ENCODE measurements at places on chromosomes 3 and 15. TPM values are rescaled to one million over a fixed set of nuclear protein-coding genes. Genes with fewer than 3 reads are reported as not detected.
A peak's percentile ranks its signal among the peaks of the same experiment; 100 is the strongest.

DNA sequence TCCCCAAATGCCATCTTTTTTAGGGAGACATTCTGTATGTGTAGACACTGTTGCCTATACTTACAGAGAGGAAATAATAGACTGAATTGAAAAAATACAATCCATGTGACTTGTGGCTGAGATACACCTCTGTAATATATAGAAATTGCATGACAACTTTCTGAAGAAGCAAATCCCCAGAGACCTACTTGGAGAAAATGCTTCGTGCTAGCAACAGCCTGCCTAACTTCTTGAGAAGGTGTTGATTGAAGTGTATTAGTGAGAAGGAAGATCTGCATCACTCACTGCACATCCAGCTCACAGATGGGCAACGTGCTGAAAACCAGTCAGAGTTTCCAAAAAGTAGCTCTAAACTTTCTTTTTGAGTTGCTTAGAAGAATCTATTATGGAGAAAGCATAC, 404.1 kb downstream of the EPHB1 start:
- no peaks in the 10 kb centered on the region for H3K36me3 ChIP-seq
- no peaks in the 10 kb centered on the region for H3K27me3 ChIP-seq
- no peak for DNase-seq
- no peak overlapping the region for H3K27ac ChIP-seq
- no peaks in the 10 kb centered on the region for H3K4me1 ChIP-seq

GRCh38 chr3:171187706-171188290, 161.3 kb upstream of the SLC2A2 start:
- no peaks in the 10 kb centered on the region for H3K36me3 ChIP-seq
- no peak overlapping the region for H3K27ac ChIP-seq
- no peaks in the 10 kb centered on the region for H3K27me3 ChIP-seq
- DNase-seq = peak; percentile 48

GRCh38 chr3:155326901-155327300, 33.4 kb upstream of the STRIT1 start:
- no peaks in the 10 kb centered on the region for H3K4me1 ChIP-seq
- H3K27ac ChIP-seq = no peak overlapping the region
- no peaks in the 10 kb centered on the region for H3K36me3 ChIP-seq
- H3K27me3 ChIP-seq = no peaks in the 10 kb centered on the region

GRCh38 chr3:109644746-109645145, 307.4 kb upstream of the DPPA4 start:
- no peak for DNase-seq
- H3K4me1 ChIP-seq = no peaks in the 10 kb centered on the region
- no peak overlapping the region for H3K4me3 ChIP-seq
- no peak overlapping the region for H3K27ac ChIP-seq
- no peaks in the 10 kb centered on the region for H3K27me3 ChIP-seq

- H3K27me3 ChIP-seq = peaks cover 25% of the 10 kb centered on the region
- H3K27ac ChIP-seq = no peak overlapping the region
- peak; percentile 18 for DNase-seq
- no peak overlapping the region for H3K4me3 ChIP-seq
Observed at GRCh38 chr15:70362886-70363285, 265.2 kb upstream of the TLE3 start.

DNA sequence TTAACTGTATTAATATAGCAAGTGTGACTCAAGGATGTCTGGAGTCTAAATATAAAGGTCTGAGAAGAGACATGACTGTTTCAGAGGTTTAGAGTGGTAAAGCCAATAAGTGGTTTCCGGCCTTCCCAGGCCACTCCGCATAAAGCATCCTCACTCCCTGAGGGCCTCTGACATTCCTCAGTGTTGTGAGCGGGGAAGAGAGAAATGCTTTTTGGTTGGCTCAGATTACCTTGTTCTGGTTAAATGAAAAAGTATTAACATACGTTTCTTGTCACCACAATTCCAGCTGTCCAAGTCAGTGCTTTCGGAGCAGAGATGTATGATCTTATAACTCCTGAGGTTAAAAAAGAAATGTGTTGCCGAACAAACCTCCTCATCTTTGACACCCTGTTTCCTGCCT, 103.8 kb downstream of the RBMS3 start:
- no peak overlapping the region for H3K27ac ChIP-seq
- peaks cover 3% of the 10 kb centered on the region for H3K4me1 ChIP-seq
- no peaks in the 10 kb centered on the region for H3K27me3 ChIP-seq
- peak; percentile 65 for DNase-seq
- peaks cover 2% of the 10 kb centered on the region for H3K36me3 ChIP-seq

GRCh38 chr3:134535186-134535970, 49.5 kb downstream of the CEP63 start:
- H3K4me3 ChIP-seq = no peak overlapping the region
- H3K4me1 ChIP-seq = no peaks in the 10 kb centered on the region
- H3K36me3 ChIP-seq = peaks cover 7% of the 10 kb centered on the region
- no peaks in the 10 kb centered on the region for H3K27me3 ChIP-seq
- DNase-seq = no peak

GRCh38 chr3:131326307-131326706, 55.3 kb upstream of the NUDT16 start:
- H3K36me3 ChIP-seq = no peaks in the 10 kb centered on the region
- H3K4me3 ChIP-seq = no peak overlapping the region
- no peaks in the 10 kb centered on the region for H3K27me3 ChIP-seq
- H3K27ac ChIP-seq = no peak overlapping the region

- 0 out of 2 replicates have a peak, but pooled peaks cover 2% of the 10 kb centered on the region for H3K4me1 ChIP-seq
- H3K27me3 ChIP-seq = no peaks in the 10 kb centered on the region
- no peak for DNase-seq
- H3K4me3 ChIP-seq = no peak overlapping the region
- H3K36me3 ChIP-seq = peaks cover 25% of the 10 kb centered on the region
- H3K27ac ChIP-seq = no peak overlapping the region
Observed at GRCh38 chr3:195865752-195866151, 42.6 kb downstream of the TNK2 start.

Gene AGBL1
- polyA plus RNA-seq = not detected

Gene MEGF11
- polyA plus RNA-seq = not detected

Gene CEP63
- polyA plus RNA-seq = 8.8 TPM

Gene PTPN9
- 26.3 TPM for polyA plus RNA-seq

Gene GASK1A
- polyA plus RNA-seq = 0.06 TPM

Gene TRAT1
- not detected for polyA plus RNA-seq

Gene SLC6A1
- polyA plus RNA-seq = 0.02 TPM

Gene PIGZ
- 0.73 TPM for polyA plus RNA-seq

Gene SH3GL3
- polyA plus RNA-seq = not detected

Data from IMR-90 (cell line).